Amniotic stem cell (primary cell): ENCODE measurements at places on chromosomes 6 and 20.

- DNase-seq, result no peak
These were observed 86.9 kb downstream of the PLEKHG1 start for GRCh38 chr6:150686566-150686965.

- DNase-seq, result no peak
These were observed 102.6 kb downstream of the ATP9A start for GRCh38 chr20:51665543-51666118.

DNA sequence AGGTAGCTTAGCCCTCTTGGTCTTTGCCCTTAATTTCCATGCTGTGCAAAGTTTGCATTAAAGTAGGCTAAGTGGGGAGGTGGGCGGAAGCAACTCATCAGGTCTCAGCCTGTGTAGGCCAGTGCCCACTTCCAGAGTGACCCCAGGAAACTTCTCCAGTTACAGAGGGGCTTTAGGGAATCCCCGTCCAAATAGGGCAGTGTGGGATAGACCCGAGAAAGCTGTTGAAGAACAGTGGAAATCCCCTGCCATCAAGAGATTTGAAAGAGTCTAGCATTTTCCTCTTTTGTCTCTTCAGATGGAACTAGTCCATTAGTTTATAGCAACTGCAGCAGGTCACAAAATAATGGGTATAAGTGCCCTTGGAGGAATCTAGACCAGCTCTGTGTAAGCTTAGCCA is 20.2 kb downstream of the SF3B5 start:
- no peak for DNase-seq

DNA sequence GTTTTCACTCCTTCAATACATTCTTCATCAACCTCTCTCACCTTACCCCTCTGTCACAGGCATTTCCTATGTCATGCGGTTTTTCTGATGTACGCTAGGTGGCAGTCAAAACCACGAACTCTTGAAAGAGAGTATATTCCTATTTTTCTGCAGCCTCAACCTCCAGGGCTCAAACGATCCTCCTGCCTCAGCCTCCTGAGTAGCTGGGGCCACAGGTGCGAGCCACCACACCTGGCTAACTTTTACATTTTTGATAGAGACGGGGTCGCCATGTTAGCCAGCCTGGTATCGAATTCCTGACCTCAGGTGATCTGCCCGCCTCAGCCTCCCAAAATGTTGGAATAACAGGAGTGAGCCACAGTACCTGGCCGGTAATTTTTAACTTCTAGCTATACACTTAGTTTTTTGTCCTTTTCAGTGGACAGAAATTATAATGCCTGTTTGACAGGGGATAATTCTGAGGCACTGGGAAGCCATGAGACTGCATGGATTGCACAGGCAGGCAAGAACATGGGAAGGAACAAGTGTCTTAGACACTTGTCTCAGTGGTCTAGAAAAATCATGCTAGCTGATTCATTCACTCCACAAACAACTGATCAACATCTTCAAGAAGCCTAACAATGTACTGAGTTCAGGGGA is 22.5 kb upstream of the HFE start:
- peak; percentile 49 for DNase-seq

GRCh38 chr6:167238694-167239467 is 52.2 kb upstream of the UNC93A start:
- DNase-seq, result no peak
